NCI-H2227 treated with DMSO at 0.1 percent for 48 hours (cell line): ENCODE measurements at places on chromosomes 16 and 17.

- no peak for DNase-seq
Observed at GRCh38 chr16:47028767-47029377, 55.4 kb upstream of the DNAJA2 start.

- DNase-seq: no peak
Observed at GRCh38 chr16:54509456-54509855, 222.9 kb upstream of the IRX3 start.

- no peak for DNase-seq
Observed at GRCh38 chr16:17034477-17035252, 436.1 kb downstream of the XYLT1 start.

DNA sequence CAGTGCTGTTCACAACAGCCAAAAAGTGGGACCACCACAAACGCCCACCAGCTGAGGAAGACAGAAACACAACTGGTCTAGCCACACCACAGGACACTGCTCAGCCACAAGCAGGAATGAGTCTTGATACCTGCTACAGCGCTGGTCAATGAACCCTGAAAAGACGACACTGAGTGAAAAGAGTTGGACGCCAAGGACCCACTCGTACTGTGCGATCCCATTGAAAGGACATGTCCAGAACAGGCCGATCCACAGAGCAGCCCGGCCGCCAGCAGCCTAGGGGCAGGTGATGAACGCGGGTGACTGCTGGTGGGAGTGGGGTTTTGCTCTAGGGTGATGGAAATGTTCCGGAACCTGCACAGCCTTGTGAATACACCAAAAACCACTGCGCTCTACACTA is 10.6 kb upstream of the SLC38A8 start:
- DNase-seq: no peak

DNA sequence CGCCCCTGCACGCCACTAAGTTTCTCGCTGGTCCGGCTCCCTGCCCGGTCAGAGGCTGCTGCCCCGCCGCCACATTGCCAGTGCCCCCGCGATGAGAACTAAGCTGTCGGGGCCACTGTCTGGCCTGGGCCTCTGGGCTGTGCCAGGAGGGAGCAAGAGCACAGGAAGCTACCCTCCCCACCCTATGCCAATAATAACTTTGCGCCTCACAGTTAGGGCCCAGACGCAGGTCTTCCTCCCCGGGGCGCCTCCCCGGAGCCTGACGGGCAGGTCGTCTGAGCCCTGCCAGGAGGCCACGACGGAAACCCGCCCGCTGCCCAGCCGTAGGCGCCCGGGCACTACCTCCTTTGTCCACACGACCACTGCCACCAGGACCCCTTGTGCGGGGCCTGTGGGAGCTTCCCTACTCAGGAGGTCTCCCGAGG is 1.5 kb downstream of the ZFPM1 start:
- no peak for DNase-seq

GRCh38 chr16:68259007-68259825 is 5.1 kb upstream of the SLC7A6 start:
- no peak for DNase-seq

DNA sequence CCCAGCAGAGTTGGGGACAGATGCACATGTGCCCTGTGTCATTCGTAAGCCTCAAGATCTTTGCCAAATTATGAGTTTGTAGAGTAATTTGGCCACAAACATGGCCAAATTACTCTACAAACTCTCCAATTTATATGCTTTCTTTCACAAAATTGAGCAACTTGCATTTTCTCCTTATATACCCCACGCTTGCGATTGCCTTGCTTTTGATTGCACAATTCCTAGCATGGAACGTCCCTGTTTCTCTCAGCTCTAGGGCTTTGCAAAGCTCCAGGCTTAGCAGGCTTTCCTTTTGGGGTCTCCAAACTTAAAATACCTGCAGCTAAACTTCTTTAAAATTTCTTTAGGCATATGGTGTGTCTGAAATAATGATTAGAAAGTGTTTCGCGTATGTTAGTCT is 28.5 kb upstream of the MAF start:
- no peak for DNase-seq

- DNase-seq: no peak
Observed at GRCh38 chr16:86389566-86390328, 120.6 kb upstream of the FOXF1 start.
